ENCODE measurements at places on chromosomes 11 and 22. TPM values are rescaled to one million over a fixed set of nuclear protein-coding genes. Genes with fewer than 3 reads are reported as not detected.

APOL5 gene
- not detected for polyA plus RNA-seq

ARFIP2 gene
- polyA plus RNA-seq = 77.5 TPM

DDIAS gene
- polyA plus RNA-seq = 6.9 TPM

CDC45 gene
- polyA plus RNA-seq = 18.1 TPM

ANKK1 gene
- 0.88 TPM for polyA plus RNA-seq

RIMBP3B gene
- 0.07 TPM for polyA plus RNA-seq

PSMD13 gene
- 167 TPM for polyA plus RNA-seq

Measured in renal pelvis (tissue), 12 donors.